ENCODE measurements at places on chromosomes 12 and 14. TPM values are rescaled to one million over a fixed set of nuclear protein-coding genes. Genes with fewer than 3 reads are reported as not detected.

The RNASE4 gene
- not detected for total RNA-seq

The SLC17A8 gene
- not detected for total RNA-seq

The TAOK3 gene
- total RNA-seq = 75.5 TPM

The ERBB3 gene
- 26.0 TPM for total RNA-seq

The E2F7 gene
- total RNA-seq = not detected

The COCH gene
- 0.91 TPM for total RNA-seq

The PLCZ1 gene
- total RNA-seq = not detected

DNA sequence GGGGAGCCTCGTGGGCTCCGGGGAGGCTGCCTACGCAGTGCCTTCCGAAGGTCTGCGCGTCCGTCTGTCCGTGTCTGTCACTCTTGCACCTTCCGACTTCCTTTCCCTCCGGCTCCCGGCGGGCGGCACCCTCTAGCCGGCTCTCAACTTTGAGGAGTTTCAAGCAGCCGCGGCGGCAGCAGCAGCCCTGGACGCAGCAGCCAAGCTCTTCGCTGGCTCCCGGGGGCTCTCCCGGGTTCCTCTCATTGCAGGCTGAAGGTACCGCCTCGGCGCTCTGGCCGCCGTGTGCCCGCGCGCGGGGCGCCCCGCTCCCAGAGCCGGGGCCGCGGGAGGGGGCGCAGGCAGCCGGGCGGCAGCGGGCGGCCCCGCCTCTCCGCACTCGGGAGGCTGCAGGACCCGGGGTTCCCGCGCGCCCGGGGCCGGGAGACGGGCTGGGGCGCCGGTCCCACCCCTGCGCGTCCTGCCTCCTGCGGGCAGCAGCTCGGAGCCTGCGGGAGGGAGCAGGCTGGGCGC lies at the start of the genes AMIGO2 and PCED1B:
TSS of gene AMIGO2 (minus strand) at position 492 of the 513 bp plus-strand sequence. CDS start 957 bp downstream, outside the sequence.
TSS of gene PCED1B (plus strand) at position 154 of the 513 bp plus-strand sequence. CDS start 155,443 bp downstream, outside the sequence.
- H3K27me3 ChIP-seq = no peaks in the 10 kb centered on the region
- H3K27ac ChIP-seq = peak within 1 kb of the TSS; percentile 96
- peaks cover 75% of the 10 kb centered on the region for H3K4me1 ChIP-seq
- peaks cover 11% of the 10 kb centered on the region for H3K36me3 ChIP-seq
- H3K4me3 ChIP-seq = peak within 1 kb of the TSS; percentile 99

- H3K4me3 ChIP-seq = no peak overlapping the region
- H3K36me3 ChIP-seq = peaks cover 5% of the 10 kb centered on the region
- no peak for DNase-seq
- H3K27ac ChIP-seq = no peak overlapping the region
- peaks cover 5% of the 10 kb centered on the region for H3K4me1 ChIP-seq
- peaks cover 10% of the 10 kb centered on the region for H3K27me3 ChIP-seq
Measured at GRCh38 chr14:23147676-23148075, 28.6 kb upstream of the CEBPE start.

GRCh38 chr12:24991209-24992049 lies 42.5 kb upstream of the BCAT1 start:
- H3K27ac ChIP-seq = no peak overlapping the region
- H3K27me3 ChIP-seq = no peaks in the 10 kb centered on the region
- no peaks in the 10 kb centered on the region for H3K36me3 ChIP-seq
- H3K4me3 ChIP-seq = no peak overlapping the region
- no peaks in the 10 kb centered on the region for H3K4me1 ChIP-seq
- DNase-seq = peak; percentile 72

DNA sequence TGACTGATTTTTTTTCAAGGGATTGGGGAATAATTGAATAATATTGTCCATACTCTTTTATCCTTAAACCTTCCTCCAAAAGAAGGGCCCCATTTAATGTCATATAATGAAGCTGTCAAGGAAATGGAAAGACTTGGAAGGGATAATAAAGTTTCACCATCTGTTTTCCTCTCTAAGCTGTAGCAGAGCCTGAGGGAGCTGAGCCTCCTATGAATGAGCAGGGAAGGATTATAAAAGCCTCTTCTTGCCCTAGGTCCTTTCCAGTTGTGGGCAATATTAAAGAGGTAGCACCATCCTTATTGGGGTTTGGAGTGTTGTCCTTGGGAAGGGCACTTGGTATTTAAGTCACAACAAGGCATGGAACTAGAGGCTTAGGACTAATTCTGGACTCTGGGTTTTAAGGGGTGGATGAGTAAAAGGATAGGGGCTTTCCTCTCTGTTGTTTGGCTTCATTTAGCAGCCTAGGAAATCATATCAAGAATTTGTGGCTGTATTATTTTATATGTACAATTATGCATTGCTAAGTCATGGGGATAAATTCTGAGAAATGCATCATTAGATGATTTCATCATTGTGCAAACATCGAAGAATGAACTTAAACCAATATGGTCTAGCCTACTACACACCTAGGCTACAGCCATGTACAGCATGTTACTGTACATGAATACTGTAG lies 408.5 kb upstream of the DCN start:
- no peak for DNase-seq
- no peaks in the 10 kb centered on the region for H3K27me3 ChIP-seq
- H3K27ac ChIP-seq = no peak overlapping the region
- H3K4me3 ChIP-seq = no peak overlapping the region
- H3K4me1 ChIP-seq = peaks cover 24% of the 10 kb centered on the region

DNA sequence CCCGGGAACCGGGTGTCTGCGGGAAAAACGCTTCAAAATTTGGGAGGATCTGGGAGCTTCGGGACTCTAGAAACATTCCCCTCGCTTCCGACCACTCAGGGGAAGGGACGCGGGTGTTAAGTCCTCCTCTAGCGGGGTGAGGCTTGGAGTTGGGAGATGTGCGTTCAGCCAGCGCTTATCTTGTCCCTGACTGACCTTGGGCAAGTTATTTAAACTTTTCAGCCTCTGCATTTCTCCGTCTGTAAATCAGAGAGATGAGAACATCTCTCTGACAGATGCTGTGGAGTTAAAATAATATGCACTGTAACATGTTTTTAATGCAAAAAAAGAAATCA lies 76.9 kb upstream of the ANO4 start:
- peaks cover 48% of the 10 kb centered on the region for H3K27me3 ChIP-seq
- DNase-seq = no peak

DNA sequence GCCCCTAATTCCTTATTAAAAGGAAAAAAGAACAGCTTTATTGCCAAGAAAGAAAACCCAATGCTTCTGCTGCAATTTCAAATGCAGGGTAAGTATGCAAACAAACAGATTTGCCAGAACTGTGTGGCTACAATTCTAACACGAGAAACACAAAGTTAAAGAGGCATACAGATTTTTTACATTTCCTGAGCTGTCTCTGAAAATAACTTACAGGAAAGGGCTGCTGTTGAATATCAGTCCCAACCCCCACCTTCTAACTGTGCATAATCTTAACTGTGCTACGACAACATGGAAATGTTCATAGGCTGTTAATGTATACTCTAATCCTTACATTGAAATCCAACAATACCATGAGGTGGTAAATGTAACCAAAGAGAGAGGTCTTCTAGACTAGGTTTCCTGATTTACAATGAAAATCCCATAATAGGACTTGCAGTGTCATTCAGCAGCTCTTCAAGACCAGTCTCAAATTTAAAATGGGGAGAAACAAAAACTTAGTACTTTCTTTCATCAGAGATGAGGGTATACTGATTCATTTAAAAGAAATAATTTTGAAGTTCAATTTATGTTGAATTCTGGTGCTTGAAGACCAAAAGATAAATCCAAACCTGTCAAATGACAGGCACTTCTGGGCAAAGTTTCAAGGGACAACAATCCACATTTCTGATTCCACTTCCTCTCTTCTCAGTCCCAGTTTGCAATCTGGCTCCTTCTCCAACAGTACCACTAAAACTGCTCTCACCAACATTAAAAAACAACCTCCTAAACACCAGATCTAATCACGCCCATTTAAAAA lies 14.4 kb downstream of the FGD6 start:
- no peaks in the 10 kb centered on the region for H3K27me3 ChIP-seq
- peaks cover 21% of the 10 kb centered on the region for H3K4me1 ChIP-seq
- no peak for DNase-seq
- H3K36me3 ChIP-seq = no peaks in the 10 kb centered on the region
- no peak overlapping the region for H3K27ac ChIP-seq
- H3K4me3 ChIP-seq = no peak overlapping the region

DNA sequence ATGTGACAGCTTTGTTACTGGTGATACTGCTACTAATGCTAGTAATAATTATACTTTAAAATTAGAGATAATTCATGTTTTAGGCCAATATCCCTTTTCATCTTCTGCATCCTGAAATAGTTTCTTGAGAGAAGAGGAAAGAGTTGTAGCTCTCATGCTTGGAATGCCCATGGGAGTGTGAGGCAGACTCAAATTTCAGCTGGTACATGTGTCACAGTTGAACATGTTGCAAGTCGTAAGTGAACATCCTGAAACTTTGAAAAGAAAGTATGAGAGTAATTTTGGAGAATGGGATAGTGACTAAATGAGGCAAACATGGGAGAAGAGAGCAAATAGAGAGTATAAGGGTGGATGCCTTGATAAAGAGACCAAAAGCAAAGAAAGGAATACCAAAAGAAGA lies 168.0 kb downstream of the TMTC3 start:
- no peaks in the 10 kb centered on the region for H3K36me3 ChIP-seq
- no peaks in the 10 kb centered on the region for H3K27me3 ChIP-seq
- no peaks in the 10 kb centered on the region for H3K4me1 ChIP-seq
- H3K27ac ChIP-seq = no peak overlapping the region
- H3K4me3 ChIP-seq = no peak overlapping the region

- no peaks in the 10 kb centered on the region for H3K27me3 ChIP-seq
- peak overlapping the region; percentile 84 for H3K27ac ChIP-seq
- peaks cover 4% of the 10 kb centered on the region for H3K36me3 ChIP-seq
- peak overlapping the region; percentile 91 for H3K4me3 ChIP-seq
- peaks cover 48% of the 10 kb centered on the region for H3K4me1 ChIP-seq
Measured at GRCh38 chr12:6866920-6867412, 365 bp upstream of the TPI1 start.

GRCh38 chr12:48265777-48266176 lies 62.7 kb upstream of the OR10AD1 start:
- H3K27ac ChIP-seq = no peak overlapping the region
- no peak overlapping the region for H3K4me3 ChIP-seq
- H3K4me1 ChIP-seq = peaks cover 11% of the 10 kb centered on the region
- H3K27me3 ChIP-seq = peaks cover 10% of the 10 kb centered on the region
- no peak for DNase-seq
- no peaks in the 10 kb centered on the region for H3K36me3 ChIP-seq

GRCh38 chr12:104292872-104293794 lies 10.4 kb upstream of the EID3 start:
- peaks cover 47% of the 10 kb centered on the region for H3K36me3 ChIP-seq
- no peak for DNase-seq
- no peaks in the 10 kb centered on the region for H3K27me3 ChIP-seq
- no peak overlapping the region for H3K27ac ChIP-seq
- peaks cover 36% of the 10 kb centered on the region for H3K4me1 ChIP-seq

DNA sequence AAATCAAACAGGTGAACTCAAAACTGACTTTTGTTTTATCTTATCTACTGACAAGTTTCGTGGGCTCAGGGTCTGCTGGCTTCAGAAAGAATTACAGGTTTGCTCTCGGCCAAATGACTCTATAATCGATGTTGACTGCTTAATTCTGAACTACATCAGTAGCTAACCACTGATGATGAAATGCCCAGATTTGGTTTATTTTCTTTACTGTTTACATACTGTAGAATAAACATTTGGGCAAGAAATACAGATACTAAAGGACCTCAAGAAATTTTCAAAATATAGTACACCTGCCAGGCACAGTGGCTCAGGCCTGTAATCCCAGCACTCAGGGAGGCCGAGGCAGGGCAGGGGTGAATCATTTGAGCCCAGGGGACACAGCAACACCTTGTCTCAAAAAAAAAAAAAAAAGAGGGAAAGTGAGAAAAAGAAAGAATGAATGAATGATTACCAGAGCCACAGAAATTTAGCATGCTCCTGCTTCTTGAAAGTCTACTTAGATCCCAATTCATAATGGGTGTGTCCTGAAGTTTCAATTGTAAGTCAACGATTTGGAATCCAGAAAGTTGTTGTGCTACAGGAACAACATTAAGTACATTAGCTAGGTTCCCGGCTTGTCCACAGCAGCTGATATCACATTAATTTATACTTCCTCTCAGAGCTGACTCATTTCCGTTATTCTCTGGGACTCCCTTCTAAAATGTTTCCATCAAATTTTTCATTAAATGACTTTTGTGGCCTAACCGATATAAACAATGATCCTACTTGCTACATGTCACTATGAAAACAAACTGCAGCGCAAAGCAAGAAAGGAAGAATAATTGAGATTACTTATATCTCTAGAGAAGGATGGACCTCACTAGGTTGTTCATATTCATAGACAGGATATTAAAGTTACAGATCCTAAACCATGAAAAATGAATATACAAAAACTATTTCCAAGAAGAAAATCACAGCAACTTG lies 134.3 kb downstream of the MED13L start:
- DNase-seq = no peak
- no peak overlapping the region for H3K4me3 ChIP-seq
- H3K27ac ChIP-seq = no peak overlapping the region
- H3K4me1 ChIP-seq = peaks cover 49% of the 10 kb centered on the region
- no peaks in the 10 kb centered on the region for H3K27me3 ChIP-seq

DNA sequence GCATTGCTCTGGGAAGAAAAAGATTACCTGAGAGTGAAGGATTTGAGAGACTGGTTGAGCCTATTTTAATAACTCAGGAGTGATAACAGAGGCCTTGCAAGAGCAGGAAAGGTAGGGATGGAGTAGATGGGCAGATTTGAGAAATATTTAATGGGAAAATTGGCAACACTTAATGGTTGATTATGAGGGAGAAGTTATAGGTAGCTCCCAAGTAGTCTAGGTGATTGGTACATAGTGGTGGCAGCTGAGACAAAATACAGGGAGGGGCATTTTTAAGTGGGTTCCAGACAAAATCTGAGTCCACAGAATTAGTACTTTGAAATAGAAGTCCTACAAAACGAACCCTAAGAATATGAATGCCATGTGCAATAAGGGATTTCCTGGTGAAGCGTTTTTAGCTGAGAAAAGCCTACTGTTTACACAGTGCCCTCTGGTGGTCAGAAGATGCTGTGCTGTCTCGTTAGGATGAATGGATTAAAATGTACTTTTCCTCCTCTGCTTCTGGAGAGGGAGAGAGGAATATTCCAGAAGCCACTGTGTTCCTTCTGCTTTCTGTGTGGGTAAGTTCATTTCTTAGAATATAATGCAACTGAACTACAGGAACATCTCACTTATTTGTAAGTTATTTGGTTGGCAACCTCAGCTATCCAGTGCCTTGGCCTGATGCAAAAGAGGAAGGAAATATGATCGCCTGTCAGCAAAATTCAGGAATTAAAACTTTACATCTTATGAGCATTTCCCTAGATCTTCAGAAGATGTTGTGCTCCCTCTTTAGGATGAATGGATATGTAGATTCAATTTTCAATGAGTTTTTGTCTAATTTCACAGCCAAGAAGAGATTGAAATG lies 6.5 kb downstream of the ZBTB1 start:
- H3K4me1 ChIP-seq = peaks cover 87% of the 10 kb centered on the region
- H3K36me3 ChIP-seq = peaks cover 11% of the 10 kb centered on the region
- peak; percentile 64 for DNase-seq

DNA sequence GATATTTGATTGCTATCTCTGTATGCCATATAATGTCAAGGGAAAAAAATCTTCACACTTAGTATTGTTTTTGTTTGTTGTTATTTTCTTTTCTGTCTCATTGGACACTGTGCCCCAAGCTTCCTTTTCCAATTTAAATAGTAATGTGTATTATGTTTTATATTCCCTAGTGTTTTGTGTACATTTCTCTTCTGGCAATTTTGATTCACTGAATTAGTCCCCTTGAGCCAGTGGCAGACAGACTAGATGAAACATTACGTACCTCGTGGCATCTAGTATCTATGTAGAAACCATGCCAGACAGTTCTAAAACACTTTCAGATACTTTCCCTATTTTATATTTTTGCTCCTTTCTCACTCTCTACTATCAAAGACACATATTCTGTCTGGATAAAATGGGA lies at the start of gene OR6C1:
TSS of gene OR6C1 (plus strand) at position 301 of the 400 bp plus-strand sequence. CDS start 6,257 bp downstream, outside the sequence.
- no peak within 1 kb of the TSS for H3K4me3 ChIP-seq
- no peaks in the 10 kb centered on the region for H3K4me1 ChIP-seq
- no peak within 1 kb of the TSS for H3K27ac ChIP-seq
- no peak for DNase-seq

Data from naive thymus-derived CD8-positive, alpha-beta T cell (primary cell).